ENCODE measurements at places on chromosomes 2 and 18. TPM values are rescaled to one million over a fixed set of nuclear protein-coding genes. Genes with fewer than 3 reads are reported as not detected.

DNA sequence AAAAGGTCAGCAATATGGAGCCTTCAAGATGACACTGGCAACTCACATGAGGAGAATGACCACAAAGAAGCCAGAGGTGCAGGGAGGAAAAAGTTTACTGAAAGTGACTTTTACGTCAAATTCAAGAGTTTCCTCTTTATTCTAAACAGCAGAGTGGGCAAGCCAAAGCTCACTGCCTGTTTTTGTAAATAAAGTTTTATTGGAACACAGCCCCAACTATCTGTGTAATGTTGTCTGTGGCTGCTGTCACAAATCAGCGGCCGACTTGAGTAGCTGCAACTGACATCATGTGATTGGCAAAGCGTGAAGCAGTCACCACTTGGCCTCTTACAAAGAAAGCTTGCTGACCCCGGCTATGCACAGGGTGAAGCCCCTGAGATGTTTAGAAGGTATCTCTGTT lies 9.2 kb upstream of the SULT1C2 start:
- no peak for DNase-seq

GRCh38 chr2:170298861-170299429 lies 121.0 kb downstream of the MYO3B start:
- no peak for DNase-seq

DNA sequence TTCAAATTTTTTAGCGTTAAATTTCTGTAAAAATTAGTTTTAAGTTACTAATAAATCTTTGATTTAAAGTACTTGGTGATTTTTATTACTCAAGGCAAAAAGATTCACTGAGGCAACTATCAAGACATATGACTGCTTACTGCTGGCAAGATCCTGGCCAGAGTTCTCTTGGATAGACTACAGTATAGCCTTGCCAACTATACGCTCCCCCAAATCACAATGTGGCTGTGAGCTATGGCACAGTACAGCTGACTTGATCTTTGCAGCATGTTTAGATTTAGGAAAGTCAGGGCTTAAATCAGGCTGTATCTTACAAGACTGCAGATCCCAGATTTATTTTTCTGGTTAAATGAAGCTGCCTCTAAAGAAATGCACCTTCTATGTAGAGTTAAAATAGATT lies 26.5 kb downstream of the MSTN start:
- DNase-seq: no peak

GRCh38 chr2:28427741-28428415 lies 35.2 kb downstream of the FOSL2 start:
- no peak for DNase-seq

- no peak for DNase-seq
These were observed 22.0 kb downstream of the RELCH start for GRCh38 chr18:62209046-62209445.

DNA sequence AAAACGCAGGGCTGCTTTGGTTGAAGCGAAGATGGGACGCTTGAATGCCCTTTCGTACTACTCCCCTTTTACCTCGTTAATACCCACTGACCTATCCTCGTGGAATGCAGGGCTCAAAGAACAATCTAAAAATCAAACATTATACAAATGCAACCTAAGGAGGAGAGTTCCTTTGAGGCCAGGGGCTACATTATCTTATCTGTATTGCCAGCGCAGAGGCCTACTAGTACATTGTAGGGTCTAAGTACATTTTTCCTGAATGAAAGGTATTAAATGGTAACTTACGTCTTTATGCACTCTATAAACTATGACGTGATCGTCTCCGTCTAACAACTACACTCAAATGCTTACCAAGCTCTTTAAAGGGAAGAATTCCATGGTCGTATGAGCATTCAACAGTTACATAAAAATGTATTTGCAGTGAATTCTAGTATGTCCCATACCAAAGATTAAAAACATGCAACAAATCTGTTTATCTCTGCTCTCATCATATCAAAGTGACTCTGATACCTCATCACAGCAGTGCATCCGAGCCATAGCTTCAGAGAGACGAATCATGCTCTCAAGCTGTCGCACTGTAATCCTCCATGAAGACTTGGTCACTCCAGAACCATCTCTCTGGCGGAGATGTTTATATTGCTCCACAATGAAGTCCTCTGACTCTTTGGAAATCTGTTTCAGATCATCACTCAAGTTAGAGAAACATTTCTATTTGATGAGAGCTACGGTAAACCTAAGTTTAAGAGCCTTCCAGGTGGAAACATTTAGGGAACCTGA lies 14.1 kb upstream of the LCT start:
- peak; percentile 30 for DNase-seq

DNA sequence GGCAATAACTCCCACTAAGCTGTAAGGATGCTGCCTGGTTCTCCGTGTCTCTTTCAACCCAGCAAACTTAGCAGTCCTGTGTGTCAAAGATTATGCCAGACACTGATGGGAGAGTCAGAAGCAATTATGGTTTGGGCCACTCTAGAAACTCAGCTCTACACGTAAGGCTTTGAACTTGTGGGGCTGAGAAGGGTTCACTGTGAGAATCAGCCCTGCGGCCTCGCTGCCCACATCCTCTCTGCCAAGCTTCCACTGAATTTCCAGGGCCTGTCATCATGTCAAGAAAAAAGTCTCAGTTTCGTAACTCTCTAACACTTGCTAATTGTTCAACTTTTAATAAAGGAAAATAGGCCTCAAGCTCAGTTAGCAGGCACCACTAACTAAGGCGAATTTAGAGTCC lies 308.8 kb upstream of the LYPD1 start:
- no peak for DNase-seq

DNA sequence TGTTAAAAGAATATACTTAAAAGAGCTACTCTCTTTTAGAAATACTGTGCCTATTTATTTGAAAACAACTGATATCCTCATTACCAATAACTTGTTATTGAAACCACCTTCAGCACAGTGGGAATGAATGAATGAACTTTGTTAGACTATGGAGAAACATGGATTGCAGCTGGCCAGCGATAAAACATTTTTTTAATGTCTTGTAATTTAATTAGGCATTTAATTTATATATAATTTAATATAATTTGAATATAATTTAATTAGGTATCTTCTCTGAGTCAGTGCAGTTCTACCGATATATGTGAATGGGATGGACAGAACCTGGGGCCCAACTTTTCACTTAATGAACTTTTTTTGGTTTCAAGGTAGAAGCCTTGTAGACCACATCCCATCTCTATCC lies 94.4 kb downstream of the KCTD18 start:
- DNase-seq: no peak

The DSG4 gene
- total RNA-seq: not detected

The BCL11A gene
- total RNA-seq: not detected

The SP100 gene
- 16.5 TPM for total RNA-seq

The TUBA3E gene
- not detected for total RNA-seq

The CCDC148 gene
- total RNA-seq: 0.73 TPM

The PELI1 gene
- 14.9 TPM for total RNA-seq
